ENCODE measurements at places on chromosomes 4 and X.

DNA sequence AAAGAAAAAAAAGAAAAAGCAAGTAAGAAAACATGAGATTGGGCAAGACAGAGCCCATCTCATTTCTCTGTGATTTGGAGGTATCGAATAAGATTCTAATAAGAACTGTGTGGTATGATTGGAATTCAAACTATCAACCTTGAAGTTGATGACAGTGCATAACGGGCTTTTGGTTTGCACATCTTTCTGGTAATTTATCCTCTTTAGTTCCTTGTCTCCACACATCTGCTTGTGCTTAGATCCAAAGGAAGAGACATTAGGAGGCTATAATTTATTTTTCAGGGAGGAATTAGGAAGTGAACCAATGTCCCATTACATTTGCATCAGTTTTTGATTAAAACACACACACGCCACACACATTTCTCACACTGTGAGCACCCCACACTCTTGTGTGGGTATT is 149.9 kb downstream of the ARSF start:
- DNase-seq: no peak

- DNase-seq: no peak
Measured at GRCh38 chr4:15110120-15110571, 107.9 kb downstream of the CPEB2 start.

DNA sequence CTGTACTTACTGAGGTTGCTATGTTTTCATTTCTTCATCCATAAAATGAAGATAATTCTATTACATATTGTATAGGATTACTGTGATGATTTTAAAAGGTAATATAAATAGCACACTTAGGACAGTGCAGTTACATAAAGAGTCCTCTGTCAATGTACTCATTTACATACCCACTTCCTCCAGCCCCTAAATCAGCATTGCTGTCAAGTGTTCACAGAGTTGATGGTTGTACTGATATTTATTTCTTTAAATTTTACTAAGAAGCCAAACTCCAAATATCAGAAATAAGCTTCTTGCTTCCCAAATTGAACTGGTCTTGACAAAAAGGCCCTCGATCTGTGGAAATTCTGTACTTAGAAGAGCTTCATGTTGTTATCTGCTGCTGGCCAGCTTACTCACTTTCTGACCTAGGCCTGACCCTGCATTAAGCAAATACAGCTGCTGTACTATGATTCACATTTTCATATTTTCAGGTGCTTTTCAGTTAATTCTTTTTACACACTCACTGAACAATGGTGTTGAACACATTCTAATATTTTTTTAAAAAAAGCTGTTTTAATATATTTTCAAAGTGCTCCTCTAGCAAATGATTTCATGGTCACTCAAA is 259.6 kb downstream of the UNC5C start:
- no peak for DNase-seq

DNA sequence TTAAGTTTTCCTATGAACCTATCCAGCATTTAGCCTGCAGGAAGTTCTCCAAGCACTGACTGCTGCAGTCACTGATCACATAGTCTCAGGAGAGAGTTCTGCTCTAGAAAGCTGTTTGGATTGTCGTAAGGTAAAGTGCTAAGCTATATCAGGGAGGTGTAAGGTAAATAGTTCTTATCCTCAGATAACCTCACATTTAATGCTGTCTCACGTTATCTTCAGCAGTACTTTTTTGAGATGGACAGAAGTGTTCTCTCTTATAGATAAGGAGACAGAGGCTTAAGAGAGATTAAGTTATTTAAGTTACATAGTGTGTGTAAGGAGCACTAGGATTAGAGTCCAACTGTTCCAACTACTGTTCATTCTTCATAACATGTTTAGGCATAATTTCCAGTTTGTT is 77.9 kb downstream of the STIM2 start:
- DNase-seq: no peak

DNA sequence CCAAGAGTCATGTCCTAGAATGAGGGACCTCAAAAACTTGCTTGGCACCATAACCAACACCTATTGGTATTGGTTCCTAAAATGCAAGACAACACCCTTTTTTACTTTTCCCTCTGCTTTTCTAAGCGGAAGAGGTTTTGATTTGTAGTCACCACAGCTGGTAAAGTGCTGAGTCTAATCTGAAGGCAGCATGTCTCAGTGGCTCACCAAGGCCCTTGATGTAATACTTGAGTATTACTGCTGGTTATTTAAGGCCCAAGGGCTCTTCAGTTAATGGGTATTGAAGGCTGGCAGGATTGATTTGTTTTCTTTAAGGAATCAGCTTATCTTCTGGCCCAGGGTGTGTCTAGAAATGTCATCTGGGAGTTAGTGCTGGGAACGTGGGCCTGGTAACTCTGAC is 735.1 kb downstream of the GLUD2 start:
- DNase-seq: no peak

- no peak for DNase-seq
Measured at GRCh38 chr4:108662629-108663028, 12.2 kb downstream of the OSTC start.

- DNase-seq: no peak
Measured at GRCh38 chr4:59122626-59123025, 2012.4 kb upstream of the IGFBP7 start.

- no peak for DNase-seq
Measured at GRCh38 chr4:6281436-6282313, 12.0 kb downstream of the WFS1 start.

GRCh38 chr4:22514001-22514400 is 1.9 kb downstream of the ADGRA3 start:
- no peak for DNase-seq

DNA sequence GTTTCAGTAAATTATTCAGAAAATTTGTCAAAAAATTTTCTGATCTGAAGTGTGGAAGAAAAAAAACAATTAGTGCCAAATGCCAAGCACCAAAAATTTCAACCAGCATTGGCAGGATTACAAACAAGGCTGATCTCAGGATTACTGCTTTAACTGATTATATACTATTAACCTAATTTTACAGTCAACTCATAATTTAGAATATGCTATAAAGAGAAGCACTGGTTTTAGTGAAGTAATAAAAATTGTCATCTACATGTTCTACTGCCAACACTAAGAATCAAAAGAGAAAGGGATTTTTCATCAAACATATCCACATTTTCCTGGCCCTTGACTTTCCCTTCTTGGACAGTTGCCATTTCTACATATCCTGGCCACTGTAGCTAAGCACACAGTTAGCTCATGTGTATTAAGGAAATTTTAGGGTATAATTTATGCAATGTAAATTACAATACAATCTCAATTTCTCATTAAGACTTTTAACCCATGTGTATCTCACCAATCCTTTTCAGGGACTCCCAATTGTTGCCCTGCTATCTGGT is 33.8 kb downstream of the THOC2 start:
- DNase-seq: no peak

GRCh38 chr4:163554870-163555465 is 60.5 kb downstream of the TMA16 start:
- DNase-seq: no peak

DNA sequence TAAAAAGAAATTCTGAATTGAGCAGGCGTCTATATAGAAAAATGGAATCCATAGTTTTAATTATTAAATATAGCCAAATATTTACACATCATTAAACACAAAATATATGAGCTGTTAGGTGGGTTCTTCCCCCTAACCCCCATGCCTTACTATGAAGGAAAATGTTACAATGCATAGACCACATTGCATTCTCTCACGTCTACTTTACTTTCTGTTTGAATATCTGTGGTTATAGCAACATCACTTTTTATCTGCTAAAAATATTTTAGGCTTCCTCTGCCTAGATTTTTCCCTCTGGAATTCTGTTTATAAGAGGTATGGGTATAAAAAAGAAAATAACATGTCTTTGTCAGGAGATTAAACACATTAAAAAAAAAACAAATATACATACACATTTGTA is 73.1 kb downstream of the MAML3 start:
- no peak for DNase-seq

DNA sequence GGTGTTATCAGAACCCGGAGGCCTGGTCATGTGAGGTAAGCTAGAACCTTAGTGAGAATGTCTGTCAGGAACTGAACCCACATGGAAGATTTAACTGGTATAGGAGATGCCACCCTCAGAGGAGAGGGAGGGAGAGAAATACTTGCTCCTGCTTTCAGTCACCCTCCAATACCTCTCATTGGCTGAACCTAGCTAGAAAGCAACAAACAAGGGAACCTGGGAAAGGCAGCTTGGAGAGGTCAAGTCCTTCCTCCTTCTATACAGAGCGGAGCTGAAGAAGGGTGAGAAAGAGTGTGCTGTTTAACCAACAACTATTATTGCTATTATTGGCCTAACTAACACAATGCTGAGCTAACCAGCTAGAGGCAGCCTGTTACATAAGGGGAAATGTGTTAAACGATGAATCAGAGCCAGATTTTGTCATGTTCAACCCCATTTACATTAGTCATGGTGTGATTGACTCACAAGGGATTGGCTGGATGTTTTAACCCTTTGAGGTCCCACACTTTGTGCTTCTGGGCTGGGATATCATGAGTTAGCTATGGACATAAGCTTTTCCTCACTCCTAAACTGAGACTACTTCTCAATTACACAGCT is 96.5 kb upstream of the ESX1 start:
- DNase-seq: no peak

DNA sequence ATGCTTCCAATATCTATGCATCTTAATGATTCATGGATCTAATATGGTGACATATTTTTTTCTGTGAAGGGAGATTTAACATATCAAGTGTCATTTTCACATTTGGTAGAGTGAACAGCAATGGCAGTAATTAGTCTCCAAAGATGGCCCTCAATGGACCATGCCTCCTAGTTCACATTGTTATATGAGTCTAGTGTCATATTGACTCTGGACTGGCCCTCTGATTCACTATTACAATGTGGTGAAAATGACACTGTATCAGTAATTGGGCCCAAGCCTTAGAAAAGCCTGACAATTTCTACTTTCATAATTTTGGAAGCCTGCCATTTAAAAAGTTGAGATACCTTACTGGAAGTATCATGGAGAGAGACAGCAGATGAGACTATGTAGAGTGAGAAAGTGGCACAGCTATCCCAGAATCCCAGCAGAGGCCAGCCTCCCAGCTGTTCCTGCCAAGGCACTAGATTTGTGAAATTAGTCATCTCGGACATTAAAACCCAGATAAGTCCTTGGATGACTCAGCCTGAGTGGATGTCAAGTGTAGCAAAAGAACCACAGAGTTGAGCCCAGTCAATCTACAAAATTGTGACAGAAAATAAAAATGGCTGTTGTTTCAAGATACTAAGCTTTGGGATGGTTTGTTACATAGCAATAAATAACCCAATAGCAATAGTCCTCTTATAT is 68.4 kb downstream of the ARHGEF38 start:
- no peak for DNase-seq

DNA sequence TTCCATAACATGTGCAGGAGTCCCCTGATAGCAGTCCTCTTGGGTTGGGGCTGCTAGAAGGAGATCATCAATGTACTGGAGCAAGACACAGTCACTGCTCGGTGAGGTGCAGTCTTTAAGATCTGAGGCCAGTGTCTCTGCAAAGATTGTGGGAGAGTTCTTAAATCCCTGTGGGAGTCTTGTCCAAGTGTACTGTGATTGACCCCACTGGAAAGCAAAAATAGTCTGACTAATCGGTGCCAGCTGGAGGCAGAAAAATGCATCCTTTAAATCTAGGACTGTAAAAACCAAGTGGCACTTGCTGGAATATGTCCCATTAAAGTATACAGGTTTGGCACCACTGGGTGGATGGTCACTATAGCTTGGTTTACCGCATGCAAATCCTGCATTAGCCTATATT is 31.1 kb downstream of the SULT1E1 start:
- DNase-seq: no peak

DNA sequence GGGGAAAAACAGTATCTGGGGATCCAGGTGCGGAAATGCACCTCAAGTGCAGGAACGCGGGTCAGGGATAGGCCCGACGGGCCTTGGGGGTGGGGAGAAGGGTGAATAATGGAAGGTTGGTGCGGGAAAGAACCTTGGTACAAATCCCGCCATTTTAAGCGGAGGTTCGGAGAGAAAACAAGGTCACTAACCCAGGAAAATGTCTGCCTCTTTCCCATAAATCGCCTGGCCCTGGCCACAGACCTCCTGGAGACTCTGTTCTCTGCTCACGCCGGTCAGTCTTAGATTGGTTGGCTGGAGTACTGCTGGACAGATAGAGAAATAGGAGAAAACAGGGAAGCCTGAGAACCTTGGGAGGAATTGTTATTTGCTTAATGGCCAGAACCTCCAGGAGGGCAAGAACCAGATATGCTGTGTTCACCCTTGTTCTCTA is 897 bp upstream of the FBXL5 start:
- DNase-seq: no peak

DNA sequence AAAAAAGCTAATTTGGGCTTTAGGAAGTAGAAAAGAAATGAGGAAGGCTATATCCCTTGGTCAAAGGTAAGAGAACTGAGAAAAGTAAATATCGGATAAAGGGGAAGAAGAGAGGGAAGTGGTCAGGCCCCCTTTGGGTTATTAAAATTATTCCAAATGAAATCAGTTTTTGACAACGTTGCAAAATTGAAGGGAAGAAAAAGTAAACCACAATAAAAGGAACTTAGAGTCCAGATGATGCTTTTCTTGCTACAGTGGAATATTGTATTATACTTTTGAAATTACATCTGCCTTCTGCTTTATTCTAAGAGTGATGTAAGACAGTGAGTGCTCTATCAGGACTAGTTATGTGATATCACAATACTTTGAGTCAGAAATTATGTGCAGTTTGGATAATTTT is 59.4 kb upstream of the RBPJ start:
- DNase-seq: no peak

DNA sequence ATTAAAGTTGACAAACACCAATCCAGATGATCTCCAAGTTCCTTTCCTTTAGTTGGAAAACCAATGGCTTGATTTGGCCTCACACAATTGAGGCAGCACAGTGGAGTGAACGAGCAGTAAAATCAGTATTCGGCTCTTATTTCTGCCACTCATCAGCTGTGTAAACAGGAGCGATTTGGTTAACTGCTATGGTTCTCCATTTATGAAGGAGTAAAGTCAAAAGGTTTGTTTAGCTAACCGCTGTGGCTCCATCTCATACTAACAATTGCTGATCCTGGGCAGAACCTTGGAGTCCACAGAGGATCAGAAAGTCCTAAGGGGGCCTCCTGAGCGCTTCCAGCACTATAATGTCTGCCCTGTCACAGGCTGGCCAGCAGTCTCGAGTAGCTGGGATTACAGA is 54.5 kb upstream of the EXOC1L start:
- DNase-seq: no peak

Measured in esophagus squamous epithelium (tissue), 5 donors.